ENCODE measurements at places on chromosomes 2 and 18.
A peak's percentile ranks its signal among the peaks of the same experiment; 100 is the strongest.

DNA sequence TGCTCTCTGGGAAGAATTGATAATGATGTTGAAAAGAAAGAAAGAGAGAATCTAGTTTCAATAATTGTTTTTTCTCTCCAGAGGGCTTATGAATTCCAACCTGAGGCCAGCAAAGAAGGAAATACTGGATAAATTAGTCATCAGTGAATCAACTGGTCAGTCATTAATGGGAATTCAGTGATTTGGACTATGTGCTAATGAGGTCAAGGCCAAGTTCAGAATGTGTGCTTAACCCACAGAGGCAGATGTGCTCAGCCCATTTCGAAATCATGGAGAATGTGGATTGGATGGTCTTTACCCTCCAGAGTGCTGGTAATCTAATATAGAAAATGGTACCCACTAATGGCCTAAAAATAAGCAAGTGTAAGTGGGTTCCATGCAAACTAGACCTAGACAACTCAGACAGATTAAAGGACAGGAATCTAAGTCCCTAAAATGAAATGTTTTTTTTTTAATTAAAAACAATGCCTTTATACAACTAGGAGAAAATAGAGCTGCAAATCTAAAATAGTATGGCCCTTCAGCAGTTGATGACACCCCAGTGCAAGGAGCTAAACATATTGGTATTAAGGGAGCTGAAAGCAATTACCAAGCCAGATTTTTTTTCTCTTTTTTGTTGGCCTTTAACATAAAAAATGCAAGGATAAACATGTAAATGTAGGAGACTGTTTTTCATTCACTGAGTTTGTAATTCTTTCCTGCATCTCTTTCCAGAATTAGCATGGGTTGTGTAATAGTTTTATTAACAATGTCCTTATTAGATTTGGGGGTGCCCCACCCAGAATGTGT is 296.9 kb downstream of the SATB2 start:
- peak; percentile 82 for DNase-seq

DNA sequence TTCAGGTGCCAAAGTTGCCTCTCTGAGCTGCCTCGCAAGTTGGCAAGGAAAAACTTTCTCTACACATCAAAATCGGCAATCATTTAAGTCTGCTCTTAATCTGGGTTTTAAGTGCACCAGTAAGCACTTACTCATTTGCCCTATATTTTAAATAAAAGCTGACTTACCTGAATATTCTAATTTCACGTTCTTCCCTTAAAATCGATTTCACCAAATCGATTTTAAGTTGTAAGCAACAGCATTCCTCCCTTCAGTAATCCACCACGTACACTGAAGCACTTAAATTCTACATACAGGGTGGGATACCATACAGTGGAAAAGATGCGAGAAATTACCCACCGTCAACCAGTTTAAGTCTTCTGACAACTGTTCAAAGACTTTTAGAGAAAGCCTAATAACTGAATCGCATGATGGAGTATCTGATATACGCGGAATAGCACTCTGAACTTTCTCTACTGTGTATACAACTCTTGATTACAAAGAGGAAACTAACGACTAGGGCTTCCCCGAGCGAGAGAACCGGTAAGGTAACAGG is 1.6 kb downstream of the PPP3R1 start:
- no peak for DNase-seq

GRCh38 chr2:112184121-112184520 is 45.9 kb downstream of the FBLN7 start:
- no peak for DNase-seq

GRCh38 chr2:119694845-119695521 is 16.0 kb downstream of the TMEM177 start:
- peak; percentile 26 for DNase-seq

DNA sequence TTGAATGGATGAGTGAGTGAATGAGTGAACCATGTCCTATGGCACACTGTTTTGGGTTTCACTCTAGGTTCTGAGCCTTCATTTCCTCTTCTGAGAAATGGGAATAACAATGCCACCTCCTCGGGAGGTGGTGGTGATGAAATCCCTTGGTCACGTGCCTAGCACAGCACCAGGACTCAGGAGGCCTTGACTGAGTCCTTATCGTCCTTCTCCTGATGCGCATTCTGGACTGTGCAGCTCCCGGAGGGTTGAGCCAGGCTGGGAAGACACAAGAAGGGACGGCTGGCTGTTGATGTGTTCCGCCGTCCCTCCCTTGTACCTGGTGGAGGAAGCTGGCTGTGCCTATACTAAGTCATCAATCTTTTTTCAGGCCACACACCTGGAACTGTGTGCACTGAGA is 437.3 kb downstream of the ZNF521 start:
- DNase-seq: no peak

DNA sequence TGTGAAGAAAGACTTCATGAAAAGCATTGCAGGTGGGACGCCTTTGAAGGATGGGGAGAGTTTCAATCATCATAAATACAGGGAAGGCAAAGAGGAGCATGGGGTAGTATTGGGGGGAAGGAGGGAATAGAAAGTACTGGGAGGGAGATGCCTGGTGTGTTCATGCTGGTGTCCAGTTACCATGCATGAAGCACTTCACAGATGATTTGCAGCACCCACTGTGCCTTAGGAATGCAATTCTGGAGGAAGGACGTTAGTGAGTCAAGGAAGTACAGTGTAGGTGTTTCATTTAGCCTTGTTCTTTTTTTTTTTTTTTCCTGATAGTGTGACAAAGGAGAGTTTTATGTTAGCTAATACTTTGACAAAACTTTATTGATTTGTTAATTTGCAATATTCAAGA is 36.8 kb downstream of the ADAM23 start:
- no peak for DNase-seq

DNA sequence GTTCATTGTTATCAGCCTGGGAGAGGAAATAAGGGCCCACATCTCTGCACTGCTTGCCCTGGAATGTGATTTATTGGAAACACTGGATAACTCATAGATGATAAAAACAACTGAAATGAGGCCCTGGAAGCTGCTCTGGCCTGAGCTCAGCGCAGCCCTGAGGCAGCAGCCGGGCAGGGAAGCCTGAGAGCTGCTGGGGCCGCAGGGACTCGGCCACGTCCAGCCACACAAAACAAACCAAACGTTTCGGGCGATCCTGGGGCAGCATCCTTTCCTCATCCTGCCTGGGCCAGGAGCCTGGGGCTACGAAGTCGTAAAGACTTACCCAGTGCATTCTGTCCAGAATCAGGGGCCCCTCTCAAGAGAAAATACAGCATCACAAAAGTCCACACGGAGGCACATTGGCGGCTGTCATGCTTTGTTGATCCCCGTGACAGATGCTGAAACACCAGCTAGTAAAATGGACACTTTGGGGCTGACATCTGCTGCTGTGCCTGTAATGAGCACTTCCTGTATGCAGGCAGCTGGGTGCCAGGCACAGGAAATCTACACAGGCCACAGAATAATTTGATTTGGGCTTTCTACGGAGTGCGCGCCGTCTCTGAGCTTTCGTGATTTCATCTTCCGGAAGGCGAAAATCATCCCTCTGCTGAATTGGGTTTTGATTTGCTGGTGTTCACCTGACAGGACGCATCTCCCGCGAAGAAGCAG is 250.6 kb downstream of the EIPR1 start:
- DNase-seq: no peak

DNA sequence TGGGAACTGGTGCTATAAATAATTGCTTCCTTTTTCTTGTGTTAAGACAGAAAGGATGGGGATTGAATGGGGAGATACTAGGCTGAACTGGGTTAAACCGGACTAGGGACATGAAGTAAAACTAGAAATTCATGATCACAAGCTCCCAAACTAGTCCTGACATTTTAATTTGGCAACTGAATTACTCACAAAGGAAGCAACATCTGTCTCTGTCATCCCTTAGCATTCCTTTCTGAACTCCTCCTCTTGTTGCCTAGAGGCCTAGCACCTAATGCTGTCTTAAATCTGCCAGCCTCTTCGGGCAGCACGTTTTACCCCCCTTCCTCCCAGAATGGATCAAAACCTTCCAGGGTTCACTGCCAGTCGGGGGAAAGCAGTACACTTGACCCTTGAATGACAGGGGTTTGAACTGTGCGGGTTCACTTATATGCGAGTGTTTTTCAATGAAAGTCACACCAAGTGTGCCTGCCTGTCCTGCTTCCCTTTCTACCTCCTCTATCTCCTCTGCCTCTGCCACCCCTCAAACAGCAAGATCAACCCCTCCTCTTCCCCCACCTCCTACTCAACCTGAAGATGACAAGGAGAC is 8.2 kb downstream of the KCTD1 start:
- no peak for DNase-seq

Measured in ACHN (cell line).